ENCODE measurements at places on chromosomes 2 and 18.
A peak's percentile ranks its signal among the peaks of the same experiment; 100 is the strongest.

DNA sequence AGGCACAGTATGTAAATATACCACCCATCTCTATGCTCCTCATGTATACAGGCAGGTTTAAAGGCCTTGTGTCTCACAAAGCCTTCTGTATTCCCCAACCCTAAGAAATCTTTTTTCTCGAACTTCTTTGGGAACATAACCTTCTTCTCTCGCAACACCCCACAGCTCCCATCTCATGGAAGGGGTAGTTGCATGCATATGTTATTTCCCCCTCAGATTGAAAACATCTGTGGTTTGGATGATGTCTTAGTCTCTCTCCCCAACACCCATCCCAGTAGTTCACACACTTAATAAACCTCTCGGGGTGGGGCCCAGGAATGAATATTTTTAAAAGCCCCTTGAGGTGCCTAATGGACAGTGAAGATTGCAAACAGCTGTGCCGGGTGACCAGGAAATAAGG, 21.0 kb upstream of the HDAC4 start:
- no peak for DNase-seq

- DNase-seq: no peak
Measured at GRCh38 chr2:191637182-191638078, 40.5 kb upstream of the NABP1 start.

- DNase-seq: no peak
Measured at GRCh38 chr2:126392889-126393288, 263.1 kb upstream of the GYPC start.

DNA sequence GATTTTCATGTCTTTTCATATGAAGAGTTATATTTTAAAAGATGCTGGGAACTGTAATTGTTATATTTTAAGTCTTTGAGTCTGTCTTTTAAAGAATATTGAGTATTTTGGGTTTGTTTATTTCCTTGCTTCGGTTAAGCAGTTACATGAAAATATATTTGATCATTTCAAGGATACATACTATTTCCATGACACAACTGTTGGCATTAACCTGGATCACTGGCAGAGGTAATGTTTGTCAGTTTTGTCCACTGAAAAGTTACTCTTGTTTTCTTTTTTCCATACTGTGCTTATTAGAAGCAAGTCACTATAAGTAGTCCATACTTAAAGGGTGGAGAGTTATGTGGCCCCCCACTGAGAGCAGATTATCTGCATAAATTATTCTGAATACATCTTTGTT, 1142.0 kb upstream of the TMEFF2 start:
- no peak for DNase-seq

GRCh38 chr2:242075696-242076095, 206.2 kb downstream of the RTP5 start:
- DNase-seq: peak; percentile 17

GRCh38 chr2:154709215-154709614, 10.7 kb downstream of the KCNJ3 start:
- DNase-seq: peak; percentile 80

DNA sequence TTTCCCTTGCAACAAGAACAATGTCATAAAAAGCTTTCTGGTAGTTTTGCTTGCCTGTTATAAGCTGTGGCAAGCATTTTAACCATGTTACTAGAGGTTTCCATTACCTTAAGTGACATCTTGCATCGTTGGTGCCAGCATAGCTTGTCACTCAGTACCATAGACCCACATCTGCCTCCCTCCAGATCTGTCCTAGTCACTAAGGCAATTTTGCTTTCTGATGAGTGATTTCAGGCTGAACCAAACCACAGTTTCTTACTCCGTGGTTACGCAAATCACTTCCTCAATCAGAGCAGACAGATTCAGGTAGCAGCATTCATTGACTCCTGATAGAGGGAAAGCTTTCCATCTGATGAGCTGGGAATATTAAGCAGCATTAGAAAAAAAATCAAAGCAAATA, 1057.5 kb upstream of the FAM98A start:
- DNase-seq: no peak

DNA sequence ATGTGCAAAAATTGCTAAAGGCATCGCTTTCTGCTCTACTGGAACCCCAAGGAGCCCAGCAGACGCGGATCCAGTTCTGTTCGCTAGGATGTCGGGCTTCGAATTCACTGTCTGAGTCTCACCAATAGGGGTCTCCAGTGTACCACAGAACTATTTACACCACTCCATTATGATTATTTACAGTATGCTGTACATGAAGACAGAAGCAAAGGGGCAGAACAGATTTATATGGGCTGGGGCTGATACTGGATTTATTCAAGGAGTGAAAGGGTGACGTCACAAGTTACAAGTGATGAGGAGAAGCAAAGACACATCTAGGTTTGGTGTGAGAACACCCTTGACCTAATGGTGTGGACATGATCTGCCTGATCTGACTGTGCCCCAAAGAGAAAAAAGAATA, 185.3 kb upstream of the ATP5MC3 start:
- peak; percentile 77 for DNase-seq

- DNase-seq: no peak
Measured at GRCh38 chr2:42843611-42844010, 51.2 kb upstream of the HAAO start.
